ENCODE measurements at places on chromosomes 2 and 18.

GRCh38 chr2:205198140-205198525, 484.2 kb upstream of the NRP2 start:
- no peak for DNase-seq

- DNase-seq, result no peak
Observed at GRCh38 chr2:72515696-72516095, 310.1 kb downstream of the EXOC6B start.

- no peak for DNase-seq
Observed at GRCh38 chr18:69574401-69574800, 173.7 kb downstream of the DOK6 start.

- no peak for DNase-seq
Observed at GRCh38 chr2:106095478-106096298, 98.4 kb downstream of the UXS1 start.

- DNase-seq, result no peak
Observed at GRCh38 chr2:150873396-150873772, 385.9 kb upstream of the RND3 start.

GRCh38 chr2:202052235-202052634, 18.6 kb downstream of the FZD7 start:
- no peak for DNase-seq

GRCh38 chr2:129458436-129458835, 521.0 kb upstream of the RAB6C start:
- no peak for DNase-seq

GRCh38 chr18:9296233-9297006, 38.2 kb upstream of the TWSG1 start:
- no peak for DNase-seq

DNA sequence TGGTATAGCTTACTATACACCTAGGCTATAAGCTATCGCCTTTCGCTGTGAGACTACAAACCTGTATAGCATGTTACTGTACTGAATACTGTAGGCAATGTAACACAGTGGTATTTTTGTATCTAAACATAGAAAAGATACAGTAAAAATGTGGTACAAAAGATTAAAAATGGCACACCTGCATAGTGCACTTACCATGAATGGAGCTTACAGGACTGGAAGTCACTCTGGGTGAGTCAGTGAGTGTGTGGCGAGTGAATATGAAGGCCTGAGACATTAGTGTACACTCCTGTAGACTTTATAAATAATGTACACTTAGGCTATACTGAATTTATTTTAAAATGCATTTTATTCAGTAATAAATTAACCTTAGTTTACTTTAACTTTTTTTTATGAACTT, 258.2 kb upstream of the SP5 start:
- no peak for DNase-seq

Data from NB4 (cell line).